ENCODE measurements at places on chromosomes 3 and 15. TPM values are rescaled to one million over a fixed set of nuclear protein-coding genes. Genes with fewer than 3 reads are reported as not detected.

Gene TRH
- not detected for total RNA-seq

Gene MEIS2
- total RNA-seq: 39.1 TPM

Gene KLHL6
- 5.9 TPM for total RNA-seq

Gene P3H2
- 5.0 TPM for total RNA-seq

Gene FHIT
- total RNA-seq: 0.18 TPM

Gene MORC1
- not detected for total RNA-seq

Gene LEKR1
- 0.09 TPM for total RNA-seq

Gene MST1R
- 0.54 TPM for total RNA-seq

Gene NPRL2
- total RNA-seq: 19.9 TPM

Gene ITIH4
- total RNA-seq: 0.38 TPM

Gene PAK6
- not detected for total RNA-seq

Gene ADAMTS9
- total RNA-seq: 31.2 TPM

Gene CCDC39
- total RNA-seq: not detected

Gene PLA2G4D
- not detected for total RNA-seq

Gene CCR9
- total RNA-seq: not detected

Gene SPSB4
- total RNA-seq: not detected

Gene ALDH1L1
- 0.28 TPM for total RNA-seq

Gene FILIP1L
- total RNA-seq: 47.9 TPM

Gene LYZL4
- 0.18 TPM for total RNA-seq

Gene ROPN1
- not detected for total RNA-seq

Gene TM6SF1
- total RNA-seq: 31.8 TPM

Gene HYKK
- 0.94 TPM for total RNA-seq

Gene STRC
- total RNA-seq: not detected

Gene TRAT1
- not detected for total RNA-seq

Gene FBXO40
- not detected for total RNA-seq

Gene IL16
- 0.19 TPM for total RNA-seq

Gene GPR149
- not detected for total RNA-seq

Gene GP5
- total RNA-seq: not detected

Gene C3orf20
- under 0.01 TPM for total RNA-seq

Gene TTLL13
- under 0.01 TPM for total RNA-seq

Gene ARPP21
- total RNA-seq: not detected

Gene CFAP20DC
- 1.0 TPM for total RNA-seq

Gene NR2E3
- total RNA-seq: 0.09 TPM

Gene STRIT1
- not detected for total RNA-seq

Gene DNASE1L3
- total RNA-seq: 0.09 TPM

Gene NSMCE3
- 6.0 TPM for total RNA-seq

Gene EIF4G1
- 359 TPM for total RNA-seq

Gene MINAR1
- total RNA-seq: 0.56 TPM

Gene FAM81A
- total RNA-seq: under 0.01 TPM

Gene TNNC1
- total RNA-seq: 0.18 TPM

Gene NEK11
- 3.0 TPM for total RNA-seq

Gene RASA2
- total RNA-seq: 12.8 TPM

Gene SLC22A13
- total RNA-seq: 0.09 TPM

Gene CHRD
- 0.28 TPM for total RNA-seq

Gene SKOR1
- 0.09 TPM for total RNA-seq

Gene UROC1
- not detected for total RNA-seq

Gene GRAMD2A
- total RNA-seq: under 0.01 TPM

All from endothelial cell of coronary artery (primary cell).